ENCODE measurements at places on chromosomes 11 and 22. TPM values are rescaled to one million over a fixed set of nuclear protein-coding genes. Genes with fewer than 3 reads are reported as not detected.
A peak's percentile ranks its signal among the peaks of the same experiment; 100 is the strongest.

The NELL1 gene
- total RNA-seq: 2.2 TPM

The RPS19BP1 gene
- total RNA-seq: 144 TPM

The RAB38 gene
- total RNA-seq: not detected

The IFITM2 gene
- total RNA-seq: 125 TPM

The CALCA gene
- not detected for total RNA-seq

The LRRC56 gene
- not detected for total RNA-seq

DNA sequence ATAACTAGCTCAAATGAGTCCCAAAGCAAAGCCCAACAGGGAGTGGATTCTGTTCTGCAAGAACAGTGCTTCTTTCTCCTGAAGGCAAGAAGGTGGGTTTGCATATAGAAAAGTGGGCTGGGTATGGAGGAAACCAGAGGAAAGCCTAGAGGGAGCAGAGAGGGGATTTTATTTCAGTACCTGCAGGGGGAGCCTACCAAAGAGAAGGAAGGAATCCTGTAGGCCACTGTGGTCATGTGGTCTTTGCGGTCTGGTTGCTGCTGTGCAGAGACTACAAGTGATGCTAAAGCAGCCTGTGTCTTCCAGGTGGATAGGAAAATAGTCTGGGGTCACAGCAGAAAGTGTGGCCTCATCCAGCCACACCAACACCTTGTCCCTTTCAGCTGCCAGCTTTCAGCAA, 33.2 kb upstream of the ZBTB16 start:
- no peak for ATAC-seq

DNA sequence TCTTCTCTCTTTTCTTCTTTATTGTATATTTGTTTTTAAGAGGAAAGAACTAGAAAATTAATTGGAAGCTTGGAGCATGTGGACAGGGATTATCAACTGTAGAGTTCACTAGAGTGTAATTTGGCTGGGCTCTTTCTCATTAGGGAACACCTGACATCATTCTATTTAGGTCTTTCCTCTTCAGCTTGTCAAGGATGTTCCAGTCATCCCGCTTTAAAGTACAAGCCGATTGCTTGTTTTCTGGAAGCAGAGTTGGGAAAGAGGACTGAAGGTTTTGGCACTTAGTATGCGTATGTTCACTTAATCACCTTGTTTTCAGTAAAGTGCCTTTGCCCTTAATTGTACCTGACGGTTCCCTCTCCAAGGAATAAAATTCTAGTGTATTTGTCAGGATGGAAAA, 111.6 kb downstream of the WNT11 start:
- no peak for ATAC-seq

DNA sequence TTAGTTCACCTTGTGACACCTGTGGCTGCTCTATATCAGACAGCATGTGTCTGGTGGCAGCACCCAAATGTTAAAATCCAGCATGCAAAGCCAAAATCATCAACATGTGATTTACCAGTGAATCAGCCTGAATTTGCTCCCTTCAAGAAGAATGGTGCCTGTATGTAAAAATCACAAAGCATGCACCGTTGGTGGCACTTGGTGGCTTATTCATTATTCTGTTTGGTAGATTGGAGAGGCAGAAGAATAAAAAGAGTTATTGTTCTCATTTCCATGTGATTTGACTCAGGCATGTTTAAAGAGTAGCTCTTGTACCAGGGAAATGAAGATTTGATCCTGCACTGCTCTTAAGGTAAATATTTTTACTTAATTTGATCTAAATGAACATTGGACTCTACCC, 143.9 kb upstream of the MPPED2 start:
- ATAC-seq: no peak

DNA sequence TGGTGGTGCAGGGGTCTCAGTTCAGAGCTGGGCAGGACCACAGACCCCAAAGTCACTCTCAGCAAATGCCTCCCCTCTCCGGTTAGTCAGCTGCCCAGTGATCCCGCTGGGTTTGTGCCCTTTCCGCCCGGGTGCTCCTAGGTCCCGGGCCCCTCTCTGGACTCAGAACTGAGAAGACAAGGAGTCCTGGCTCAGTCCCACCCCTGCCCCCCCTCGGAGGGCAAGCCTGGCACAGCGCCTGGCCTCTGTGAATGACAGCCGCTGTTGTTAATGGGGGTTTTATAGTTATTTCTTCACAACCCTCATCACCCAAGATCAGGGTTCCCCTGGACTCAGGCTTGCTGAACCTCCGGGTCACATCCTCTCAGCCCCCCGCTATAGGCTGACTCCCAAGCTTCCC, 47.6 kb downstream of the ELFN2 start:
- ATAC-seq: no peak

GRCh38 chr11:36328966-36329673, 33.0 kb downstream of the PRR5L start:
- no peak for ATAC-seq

DNA sequence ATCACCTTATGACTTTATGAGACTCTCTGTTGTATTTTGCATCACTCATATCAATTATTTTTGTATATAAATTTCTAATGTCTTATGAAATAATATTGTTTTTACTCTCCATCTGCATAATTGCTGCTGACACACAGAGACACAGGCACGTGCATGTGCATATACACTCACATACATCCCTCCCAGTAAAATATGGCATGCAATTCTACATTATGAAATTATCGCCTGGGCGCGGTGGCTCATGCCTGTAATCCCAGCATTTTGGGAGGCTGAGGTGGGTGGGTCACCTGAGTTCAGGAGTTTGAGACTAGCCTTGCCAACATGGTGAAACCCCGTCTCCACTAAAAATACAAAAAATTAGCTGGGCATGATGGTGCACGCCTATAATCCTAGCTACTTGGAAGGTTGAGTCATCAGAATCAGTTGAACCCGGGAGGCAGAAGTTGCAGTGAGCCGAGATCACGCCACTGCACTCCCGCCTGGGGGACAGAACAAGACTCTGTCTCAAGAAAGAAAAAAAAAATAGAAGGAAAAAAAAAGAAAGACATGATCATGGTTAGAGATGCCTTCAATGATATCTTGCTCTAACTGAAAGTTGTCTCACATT, 96.7 kb upstream of the LUZP2 start:
- no peak for ATAC-seq

- ATAC-seq: peak; percentile 4
Measured at GRCh38 chr11:110951037-110951949, 239.1 kb upstream of the ARHGAP20 start.

DNA sequence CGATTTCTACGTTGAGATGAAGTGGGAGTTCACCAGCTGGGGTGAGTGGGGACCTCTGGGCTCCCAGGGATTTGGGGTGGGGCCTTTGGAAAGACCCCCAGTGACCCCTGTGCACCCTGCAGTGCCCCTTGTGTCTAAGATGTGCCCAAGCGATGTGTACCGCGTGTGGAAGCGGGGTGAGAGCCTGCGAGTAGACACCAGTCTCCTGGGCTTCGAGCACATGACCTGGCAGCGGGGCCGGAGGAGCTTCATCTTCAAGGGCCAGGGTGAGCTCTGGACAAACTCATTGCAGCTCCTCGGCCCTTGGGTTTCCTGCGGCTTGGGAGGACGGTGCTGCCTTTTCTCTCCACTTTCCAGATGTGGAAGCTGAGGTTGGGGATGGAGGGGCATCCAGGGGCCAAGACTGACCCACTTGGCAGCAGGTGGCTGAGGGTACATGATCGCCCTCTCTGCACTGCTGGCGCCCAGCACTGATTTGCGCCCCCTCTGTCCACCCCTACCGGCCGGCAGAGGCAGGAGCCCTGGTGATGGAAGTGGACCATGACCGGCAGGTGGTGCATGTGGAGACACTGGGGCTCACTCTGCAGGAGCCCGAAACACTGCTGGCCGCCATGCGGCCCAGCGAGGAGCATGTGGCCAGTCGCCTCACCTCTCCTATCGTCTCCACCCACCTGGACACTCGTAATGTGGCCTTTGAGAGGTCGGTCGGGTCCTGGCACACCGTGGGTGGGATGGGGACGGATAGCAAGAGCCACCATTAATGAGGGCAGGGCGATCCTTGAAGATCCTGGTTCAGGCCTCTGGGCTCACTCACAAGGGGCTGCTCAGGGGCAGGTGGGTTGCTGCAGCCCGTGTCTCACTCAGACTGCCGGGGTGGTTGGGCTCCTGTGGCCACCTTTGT, 2.6 kb downstream of the ANKRD13D start:
- ATAC-seq: no peak

DNA sequence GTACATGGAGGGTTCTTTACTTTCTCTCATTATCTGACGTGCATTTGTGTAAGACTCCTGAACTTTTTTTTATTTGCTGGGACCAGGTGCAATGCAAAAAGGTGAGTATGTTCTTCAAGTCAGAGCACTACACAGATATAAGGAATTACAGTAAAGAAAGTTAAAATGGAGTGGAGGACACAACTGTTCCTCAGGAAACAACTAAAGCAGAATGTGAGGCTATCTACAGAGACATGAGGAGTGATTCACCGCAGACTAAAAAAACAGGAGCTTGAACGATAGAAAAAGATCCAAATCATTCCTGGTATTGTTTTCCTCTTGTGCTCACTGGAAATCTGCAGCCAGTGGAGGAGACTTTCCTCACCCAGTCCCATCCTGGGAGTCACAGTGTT, 106.2 kb downstream of the ABTB2 start:
- ATAC-seq: peak; percentile 16

DNA sequence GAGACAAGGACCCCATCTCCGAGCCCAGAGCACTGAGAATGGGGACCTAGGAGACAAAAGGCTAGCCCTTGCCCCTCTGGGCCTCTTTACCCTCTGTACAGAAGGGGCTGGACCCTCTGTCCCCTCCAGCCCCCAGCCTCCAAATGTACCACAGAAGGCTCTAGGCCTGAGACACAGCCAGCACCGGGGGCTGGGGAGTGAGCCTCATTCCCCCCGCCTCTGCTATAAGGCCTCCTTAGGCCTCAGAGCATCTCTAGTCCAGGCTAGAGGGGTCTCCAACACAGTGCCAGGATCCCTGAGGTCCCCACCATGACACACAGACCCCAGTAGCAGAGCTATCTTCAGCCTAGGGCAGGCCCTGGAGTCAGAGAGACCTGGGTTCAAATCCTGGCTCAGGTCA, 4.8 kb downstream of the SMTN start:
- no peak for ATAC-seq

Data from gastroesophageal sphincter (tissue), 4 donors.